ENCODE measurements at places on chromosomes 12 and 14.

- no peak for DNase-seq
Observed at GRCh38 chr12:51870504-51870903, 17.4 kb upstream of the ANKRD33 start.

DNA sequence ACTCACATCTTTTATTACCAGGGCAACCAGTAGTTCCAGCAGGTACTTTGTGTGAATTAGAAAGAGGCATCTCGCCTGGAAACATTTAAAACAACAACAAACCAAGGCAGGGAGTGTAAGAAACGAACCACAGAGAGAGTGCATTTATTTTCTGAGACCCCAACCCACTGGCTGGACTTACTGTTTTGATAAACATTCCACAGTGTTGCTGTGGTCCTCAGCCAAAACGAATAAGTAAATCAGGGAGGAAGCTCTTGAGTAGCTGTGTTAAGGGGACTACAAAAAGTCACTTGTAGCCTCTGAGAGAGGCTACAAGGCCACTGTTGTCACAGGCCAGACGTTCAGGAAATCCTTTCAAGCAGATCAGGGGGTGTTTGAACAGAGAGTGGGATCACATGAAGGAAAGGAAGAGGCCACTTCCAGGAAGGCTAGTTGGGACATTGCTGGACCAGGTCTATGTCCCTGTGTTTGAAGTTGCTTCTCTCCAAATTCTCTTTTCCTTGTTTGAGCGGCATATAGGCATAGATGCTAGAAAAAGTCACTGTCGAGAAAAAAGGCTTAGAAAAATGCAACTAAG lies 33.8 kb downstream of the DMAC2L start:
- no peak for DNase-seq

GRCh38 chr12:71935594-71935993 lies 3.1 kb upstream of the TPH2 start:
- no peak for DNase-seq

DNA sequence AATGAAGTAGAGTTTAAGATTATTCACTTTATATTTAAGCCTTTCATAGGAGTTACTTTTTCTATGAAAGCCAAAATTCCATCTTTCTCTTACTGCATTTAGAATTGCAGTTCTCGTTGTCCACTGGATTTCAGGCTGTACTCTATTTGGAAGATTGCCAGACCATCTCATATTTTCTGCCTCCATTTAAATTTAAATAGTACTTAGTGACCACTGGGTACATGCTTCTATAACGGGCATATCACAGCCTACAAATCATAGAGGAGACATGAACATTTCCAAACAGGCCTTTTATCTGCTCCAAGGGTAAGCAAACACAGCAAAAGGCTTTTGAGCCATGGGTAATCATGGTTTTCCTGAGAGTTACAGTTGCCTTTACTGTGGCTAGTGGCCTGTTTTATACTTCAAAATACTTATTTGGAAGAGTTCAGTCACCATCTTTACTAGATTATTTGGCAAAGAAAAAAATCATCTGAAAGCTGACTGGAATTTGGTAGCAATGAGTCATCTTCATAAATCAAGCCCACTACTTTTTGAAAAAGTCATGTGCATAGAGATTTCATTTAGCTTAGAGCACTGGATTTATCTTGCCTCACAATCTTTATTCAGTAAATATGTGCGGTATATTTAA lies 15.7 kb downstream of the ANO6 start:
- DNase-seq = no peak

- DNase-seq = no peak
Observed at GRCh38 chr12:96471368-96472050, 17.9 kb upstream of the CFAP54 start.

- DNase-seq = no peak
Observed at GRCh38 chr14:69355607-69356281, 42.4 kb downstream of the ERH start.

DNA sequence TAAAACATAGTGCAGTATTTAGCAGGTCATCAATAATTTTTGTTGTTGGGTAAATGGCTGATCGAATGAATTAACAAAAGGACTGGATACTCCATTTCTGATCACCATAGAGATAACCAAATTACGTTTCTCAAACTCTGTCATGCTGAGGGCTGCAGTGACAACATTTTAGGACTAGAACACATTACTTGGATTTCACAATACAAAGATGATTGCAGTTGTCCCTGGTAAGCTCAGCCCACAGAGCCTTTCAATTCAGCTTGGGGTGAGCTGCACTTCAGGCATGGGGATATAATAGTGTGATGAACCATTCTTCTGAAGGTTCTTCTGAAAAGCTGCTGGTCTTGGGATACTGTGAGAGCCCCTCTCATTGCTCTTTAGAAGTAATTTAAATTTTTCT lies 74.3 kb downstream of the FAR2 start:
- no peak for DNase-seq

- DNase-seq = no peak
Observed at GRCh38 chr12:3777206-3777809, 24.4 kb upstream of the CRACR2A start.

GRCh38 chr12:128600886-128601285 lies 222.9 kb downstream of the SLC15A4 start:
- no peak for DNase-seq

GRCh38 chr14:80378084-80378690 lies 166.9 kb upstream of the DIO2 start:
- no peak for DNase-seq

DNA sequence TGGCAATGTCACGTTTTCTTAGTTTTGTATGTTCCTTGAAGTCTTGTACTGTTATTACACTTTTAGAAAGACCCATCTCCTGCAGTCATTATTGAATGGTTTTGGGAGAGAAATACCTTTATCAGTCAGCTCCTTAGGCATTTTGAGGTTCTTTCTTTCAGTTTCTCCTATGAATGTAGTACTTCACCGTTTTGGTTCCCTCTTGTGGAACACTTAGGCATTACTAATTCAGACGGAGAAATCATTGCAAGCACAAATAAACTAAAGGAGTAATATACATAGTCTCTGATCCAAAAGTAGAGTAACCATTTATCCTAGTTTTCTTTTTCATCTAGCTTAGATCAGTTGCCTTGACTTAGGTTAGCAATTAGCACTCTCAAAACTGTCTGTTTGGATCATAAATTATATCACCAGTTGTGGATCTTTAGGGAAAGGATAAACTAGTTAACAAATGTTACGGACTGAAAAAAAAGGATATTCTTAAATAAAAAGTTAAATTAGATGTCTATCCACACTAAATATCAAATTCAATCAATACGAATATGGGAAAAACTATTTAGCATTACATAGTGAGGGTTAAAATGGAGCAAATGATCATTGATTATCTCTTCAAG lies 1538.3 kb upstream of the SEL1L start:
- DNase-seq = no peak

DNA sequence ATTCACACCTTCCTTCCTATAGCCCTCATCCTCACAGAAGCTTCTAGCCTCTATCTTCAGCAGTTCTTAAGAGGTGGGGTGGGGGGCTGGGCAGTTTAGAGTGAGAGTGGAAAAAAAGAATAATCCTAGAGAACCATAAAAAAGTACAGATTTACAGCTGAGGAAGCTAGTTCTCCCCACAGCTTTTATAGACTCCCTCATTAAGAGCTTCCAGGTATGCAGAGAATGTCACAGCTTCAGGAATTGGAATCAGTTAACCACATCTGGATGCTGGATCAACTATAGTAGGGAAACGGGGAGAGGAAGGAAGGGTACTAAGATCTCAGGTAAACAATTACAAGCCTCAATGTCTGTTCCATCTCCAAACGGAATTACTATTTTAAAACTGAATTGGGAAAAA lies 12.3 kb downstream of the GDF11 start:
- no peak for DNase-seq

DNA sequence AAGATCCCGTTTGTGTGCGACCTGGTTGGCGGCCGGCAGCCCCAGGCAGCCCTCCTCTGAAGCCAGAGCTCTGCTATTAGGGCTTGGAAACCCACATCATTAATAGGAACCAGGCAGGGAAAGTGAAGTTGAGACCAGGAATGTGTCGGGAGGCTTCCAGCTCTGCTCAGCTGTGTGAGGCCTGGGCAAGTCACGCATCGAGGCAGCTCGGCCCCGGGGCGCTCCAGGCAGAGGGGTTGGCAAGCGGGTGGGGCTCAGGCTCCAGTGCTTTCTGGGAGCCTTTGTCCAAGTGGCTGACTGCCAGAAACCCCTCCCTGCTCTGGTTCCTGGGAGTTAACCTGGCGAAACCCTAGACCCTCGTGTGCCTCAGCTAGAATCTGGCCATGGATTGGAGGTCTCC lies 1151.7 kb downstream of the VRK1 start:
- no peak for DNase-seq

DNA sequence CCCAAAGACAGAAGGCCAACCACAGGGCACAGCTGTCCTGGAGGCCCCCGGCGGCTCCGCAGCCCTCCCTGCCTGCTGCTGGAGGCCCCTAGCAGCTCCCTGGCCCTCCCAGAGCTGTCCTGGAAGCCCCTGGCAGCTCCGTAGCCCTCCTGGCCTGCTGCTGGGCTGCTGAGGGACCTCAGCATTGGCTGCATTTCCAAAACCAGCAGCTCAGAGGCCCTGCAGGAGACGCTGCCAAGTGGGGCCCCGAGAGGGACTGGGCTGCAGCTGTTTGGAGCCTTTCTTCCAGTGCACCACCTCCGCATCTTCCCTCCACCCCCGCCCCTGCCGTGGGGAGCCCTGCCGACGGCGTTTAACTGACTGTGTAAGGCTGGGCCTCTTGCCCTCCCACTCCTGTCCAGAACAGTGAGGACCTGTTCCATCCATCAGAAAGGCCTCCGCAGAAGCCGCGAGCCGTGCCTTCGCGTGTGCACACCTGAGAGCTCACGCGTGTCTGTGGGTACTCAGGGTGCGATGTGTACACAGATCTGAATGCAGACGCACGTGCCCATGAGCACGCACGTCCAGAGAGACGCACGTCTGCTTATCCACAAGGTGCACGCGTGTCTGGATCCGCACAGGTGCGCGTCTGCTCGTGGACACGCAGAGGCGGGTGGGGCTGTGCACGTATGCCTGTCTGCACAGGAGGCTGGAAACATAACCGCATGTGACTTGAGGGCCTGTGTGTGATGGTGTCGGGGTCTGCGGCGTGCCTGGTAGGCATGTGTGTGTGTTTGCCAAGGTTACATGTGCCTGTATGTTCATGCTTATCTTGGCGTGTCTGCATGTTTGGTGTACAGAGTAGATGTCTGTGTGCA lies 57.0 kb upstream of the FBRSL1 start:
- no peak for DNase-seq

DNA sequence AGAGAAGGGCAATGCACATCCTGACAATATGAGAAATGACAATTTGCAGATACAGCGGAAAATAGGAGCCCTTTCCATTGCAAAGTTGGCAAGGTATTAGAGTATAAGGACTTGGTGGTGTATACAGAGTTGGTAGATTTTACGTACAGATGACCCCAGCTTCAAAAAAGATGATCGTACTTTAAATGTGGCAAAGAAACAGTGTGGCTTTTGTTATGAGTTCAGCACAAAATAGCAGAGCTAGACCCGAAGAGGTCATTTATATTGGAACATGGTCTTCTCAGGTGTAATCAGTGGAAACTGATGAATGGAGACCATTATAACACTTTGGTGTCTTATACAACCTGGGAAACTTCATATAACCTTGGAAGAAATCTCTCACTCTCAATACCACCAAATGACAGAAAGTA lies 2.3 kb downstream of the CLEC2B start:
- DNase-seq = no peak

DNA sequence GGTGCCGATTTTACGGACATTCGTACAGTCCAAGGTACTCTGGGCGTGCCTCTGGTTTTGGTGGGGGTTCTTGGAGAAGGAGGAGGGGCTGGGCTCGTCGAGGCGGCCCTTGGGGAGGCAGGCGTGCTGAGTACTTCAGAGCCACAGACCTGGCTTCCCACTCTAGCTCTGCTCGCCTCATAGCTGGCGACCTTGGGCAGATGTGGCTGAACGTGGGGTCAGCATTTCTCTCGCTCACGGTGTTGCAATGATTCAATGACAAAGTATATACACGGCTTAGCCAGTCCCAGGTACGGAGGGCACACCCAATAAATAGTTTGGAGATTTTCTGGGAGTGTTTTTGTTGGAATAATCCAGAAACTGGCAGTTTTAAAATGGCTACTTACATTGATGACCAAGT lies 75.1 kb downstream of the FOXN4 start:
- no peak for DNase-seq

- no peak for DNase-seq
Observed at GRCh38 chr12:60168441-60168840, 572.6 kb downstream of the SLC16A7 start.

DNA sequence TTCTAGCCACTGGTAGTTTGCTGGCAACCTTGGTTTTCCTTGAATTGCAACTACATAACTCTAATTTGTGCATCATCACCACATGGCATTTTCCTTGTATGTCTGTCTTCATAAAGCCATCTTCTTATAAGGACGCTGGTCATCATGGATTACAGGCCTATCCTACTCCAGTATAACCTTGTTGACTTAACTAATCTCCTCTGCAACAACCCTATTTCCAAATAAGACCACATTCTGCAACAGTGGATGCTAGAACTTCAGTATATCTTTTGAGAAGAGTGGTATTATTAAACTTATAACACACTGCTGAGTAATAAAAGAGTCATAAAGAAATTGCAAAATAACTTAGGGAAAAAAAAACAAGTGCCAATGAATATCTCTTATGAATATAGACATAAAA lies 511.8 kb upstream of the FOXG1 start:
- DNase-seq = no peak

- DNase-seq = no peak
Observed at GRCh38 chr12:112161711-112162110, 36.4 kb downstream of the TRAFD1 start.

DNA sequence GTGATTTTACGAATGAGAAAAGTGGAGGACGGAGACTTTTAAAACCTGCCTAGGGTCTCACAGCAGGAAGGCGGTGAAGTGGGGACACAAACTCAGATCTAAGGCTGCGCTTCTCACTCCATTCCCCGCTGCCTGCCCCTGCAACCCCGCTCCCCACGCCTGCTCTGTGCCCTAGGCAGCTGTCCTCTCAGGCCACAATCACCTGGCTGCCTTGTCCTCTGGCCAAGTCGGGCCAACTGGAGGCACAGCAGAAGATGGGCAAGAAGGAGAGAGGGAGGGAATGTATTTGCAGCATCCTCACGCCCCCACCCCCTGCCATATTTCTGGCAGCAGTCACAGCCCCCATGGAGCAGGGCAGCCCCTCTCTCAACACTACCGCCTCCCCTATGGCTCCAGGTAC lies 94.9 kb downstream of the CHGA start:
- DNase-seq = no peak

DNA sequence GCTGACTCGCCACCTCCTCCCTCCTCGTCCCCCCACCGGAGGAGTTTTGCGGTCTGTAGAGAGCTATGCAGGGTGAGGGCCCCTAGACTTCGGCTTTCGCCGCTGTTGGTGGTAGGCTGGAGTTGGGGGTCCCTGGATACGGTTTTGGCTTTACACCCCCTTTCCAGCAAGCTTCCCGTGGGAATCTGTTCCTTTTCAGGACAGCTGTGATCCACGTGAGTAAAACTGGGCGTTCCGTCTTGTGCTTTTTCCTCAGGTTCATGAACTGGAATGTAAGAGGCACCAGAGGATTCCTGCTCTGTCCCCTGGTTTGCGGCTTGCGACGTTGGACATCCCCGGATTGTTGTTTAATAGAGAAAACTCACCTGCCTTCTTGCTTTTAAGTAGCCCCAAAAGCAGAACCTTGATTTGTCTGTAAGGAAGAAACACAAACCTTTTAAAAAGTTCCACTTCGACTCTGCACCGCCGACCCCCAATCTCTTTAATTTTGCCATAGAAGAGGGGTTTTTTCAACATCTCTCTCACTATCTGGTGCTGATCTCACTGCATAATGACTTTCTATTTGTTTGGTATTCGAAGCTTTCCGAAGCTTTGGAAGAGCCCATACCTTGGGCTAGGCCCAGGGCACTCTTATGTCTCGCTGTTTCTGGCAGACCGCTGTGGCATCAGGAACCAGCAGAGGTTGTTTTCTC lies 490 bp downstream of the PRORP start:
- no peak for DNase-seq

GRCh38 chr12:41333974-41334373 lies 145.9 kb downstream of the PDZRN4 start:
- DNase-seq = no peak

All from NK-92 treated with Interleukin-12 subunit alpha and Interleukin-12 subunit beta, amount 100 ng/mL, for 24 hours (cell line).